Activated naive CD4-positive, alpha-beta T cell (primary cell): ENCODE measurements at places on chromosomes 3 and 15.

DNA sequence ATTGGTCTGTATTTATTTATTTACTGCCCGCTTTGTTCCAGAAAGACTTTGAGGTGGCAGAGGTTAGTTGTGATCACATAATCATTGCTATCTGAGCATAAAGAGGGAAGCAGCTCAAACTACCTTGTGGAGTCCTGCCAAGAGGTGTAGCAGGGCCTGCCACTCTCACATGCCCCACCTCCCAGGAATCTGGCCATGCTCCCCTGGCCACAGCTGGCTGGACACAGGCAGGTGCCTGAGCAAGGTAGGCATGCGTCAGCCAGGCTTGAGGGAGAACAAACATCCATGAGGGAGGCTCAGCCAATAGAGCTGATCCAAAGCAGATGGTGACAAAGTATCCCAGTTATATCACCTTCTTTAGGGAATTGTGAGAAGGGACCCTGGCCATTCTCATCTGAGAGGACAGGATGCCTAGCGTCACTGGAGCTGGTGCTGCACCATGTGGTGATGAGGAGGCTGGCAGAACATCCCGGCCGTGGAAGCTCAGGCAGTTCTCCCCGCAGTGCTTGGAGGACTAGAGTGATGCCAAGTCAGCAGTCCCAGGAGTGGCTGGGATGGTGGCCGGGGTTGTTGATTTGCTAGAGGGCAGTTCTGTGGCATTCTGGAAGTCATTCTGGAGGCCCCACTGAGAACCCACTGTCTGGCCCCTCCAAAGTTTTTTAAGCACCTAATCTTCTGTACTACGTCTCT is 6.8 kb upstream of the POLG start:
- no peak for DNase-seq

GRCh38 chr3:117400303-117400702 is 690.7 kb downstream of the TUSC7 start:
- no peak for DNase-seq

- DNase-seq, result no peak
Observed at GRCh38 chr3:89912031-89912430, 804.6 kb downstream of the EPHA3 start.

- DNase-seq, result no peak
Observed at GRCh38 chr3:41845826-41846225, 116.1 kb downstream of the ULK4 start.

GRCh38 chr3:174346141-174346540 is 513.0 kb upstream of the NAALADL2 start:
- DNase-seq, result no peak

GRCh38 chr3:23797491-23797890 is 8.3 kb upstream of the UBE2E1 start:
- no peak for DNase-seq
